ENCODE measurements at places on chromosomes 7 and 10.

DNA sequence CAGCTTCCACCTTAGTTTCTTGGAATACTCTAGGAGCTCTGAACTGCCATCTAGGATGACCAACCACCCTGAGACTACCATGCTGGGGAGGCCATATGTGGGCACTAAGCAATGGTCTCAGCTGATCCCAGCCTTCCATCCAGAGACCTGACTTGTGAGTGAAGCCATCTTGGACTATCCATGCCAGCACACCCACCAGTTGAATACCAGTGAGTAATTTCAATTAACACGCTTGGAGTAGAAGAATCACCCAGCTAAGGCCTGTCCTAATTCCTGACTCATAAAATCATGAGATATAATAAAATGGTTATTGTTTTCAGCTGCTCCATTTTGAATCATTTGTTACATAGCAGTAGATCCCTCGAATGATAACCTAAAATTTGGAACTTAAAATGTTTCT, 5.2 kb upstream of the KIF5B start:
- no peak for DNase-seq

GRCh38 chr7:128497405-128497804, 20.9 kb downstream of the METTL2B start:
- no peak for DNase-seq

DNA sequence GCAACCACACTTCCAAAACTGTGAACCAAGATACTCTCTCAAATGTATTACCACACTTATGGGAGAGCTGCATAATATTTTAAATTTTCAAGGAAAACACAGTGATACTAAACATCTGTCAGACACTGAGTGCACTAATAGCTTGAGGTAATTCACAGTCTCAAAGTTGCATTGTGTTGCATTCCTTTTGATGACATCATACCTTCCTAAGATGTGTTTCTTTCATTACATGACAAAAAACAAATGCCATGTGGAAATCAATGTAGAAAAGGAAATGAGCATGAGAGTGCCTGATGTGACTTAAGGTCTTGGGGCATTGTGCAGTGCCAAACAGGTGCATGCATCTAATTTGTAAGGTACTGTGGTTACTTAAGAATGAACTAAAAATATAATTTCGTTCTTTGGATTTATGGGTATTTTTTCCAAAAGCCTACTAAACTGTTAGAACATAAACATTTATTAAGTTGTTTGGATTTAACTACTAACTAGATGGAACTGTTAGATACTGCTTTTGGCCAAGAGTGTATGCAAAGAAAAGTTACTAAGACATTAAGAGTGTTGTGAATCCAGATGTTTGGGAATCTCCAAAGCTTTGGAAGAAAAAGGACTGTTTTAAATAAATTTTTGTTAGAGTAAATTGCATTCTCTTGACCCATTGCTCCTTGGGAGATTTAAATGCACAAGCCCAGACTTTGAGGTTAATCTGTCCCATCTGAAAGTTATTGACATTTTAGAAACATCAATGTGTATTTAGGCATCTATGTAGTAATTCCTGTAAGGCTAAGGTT, 496.2 kb upstream of the SEMA3D start:
- DNase-seq: no peak

DNA sequence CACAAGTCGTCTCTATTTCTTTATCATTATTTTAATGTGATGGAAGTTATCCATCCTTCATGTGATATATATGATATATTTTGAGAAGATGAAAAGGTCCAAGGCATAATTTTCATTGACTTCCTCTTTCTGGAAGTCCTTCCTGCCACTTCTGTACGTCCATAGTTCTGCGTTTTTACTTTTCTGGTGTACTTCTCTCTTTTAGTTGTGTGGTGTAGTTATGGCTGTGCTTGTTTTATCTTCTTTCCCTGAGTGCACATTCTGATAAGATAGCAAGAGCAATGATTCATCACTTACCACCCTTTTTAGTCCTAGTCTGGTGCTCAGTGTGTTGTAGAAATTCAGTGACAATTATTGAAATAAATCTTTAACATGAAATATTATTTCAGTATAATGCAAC, 231.3 kb upstream of the FERD3L start:
- no peak for DNase-seq

DNA sequence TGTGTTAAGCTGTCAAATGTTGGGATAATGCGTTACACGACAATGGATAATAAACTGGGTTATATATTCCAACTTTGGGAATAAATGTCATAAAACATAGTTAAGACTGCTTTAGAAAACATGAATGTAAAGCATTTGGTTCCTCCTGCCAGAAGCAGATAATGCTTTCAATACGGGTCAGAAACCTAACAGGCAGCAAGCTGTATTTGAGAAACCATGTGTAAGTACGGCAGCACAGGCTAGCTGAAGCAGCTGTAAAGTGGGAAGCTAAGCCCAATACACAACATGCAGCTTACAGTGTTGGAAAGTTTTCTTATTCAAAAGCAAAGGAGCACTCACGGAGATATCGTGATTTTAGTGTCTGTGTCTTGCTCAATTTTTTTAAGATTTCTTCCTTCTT, 46.5 kb downstream of the MALSU1 start:
- DNase-seq: no peak

DNA sequence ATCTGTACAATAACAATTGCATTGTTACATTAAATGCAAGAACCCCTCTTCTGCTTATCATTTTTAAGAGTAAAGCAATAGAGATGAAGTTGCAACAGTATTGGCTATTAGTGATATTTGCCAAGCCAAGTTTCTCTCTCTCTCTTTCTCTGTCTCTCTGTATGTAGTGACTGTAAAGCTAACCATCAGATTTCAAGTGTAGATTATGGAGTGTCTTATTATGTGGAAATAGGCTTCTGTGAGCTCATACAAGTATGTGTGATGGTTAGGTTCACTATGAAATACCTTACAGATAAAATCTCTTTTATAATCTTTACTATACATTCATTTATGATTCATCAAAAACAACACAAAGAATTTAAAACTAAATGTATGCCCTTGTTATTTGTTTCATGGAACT, 28.6 kb upstream of the NRP1 start:
- no peak for DNase-seq

DNA sequence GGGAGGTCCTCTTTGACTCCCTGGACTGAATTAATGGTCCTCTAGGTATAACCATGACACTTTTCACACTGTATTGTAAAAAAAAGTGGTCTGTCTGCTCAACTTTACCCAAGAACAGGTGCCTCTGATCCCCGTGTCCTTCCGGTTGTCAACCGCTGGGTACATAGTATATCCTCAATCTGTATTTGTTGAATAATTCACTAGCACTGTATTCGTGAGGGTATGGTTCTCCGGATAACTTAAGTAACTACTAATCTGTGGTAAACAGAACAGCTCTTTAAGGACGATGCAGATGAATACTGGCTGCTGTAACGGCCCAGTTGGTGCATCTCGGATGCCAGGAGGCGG, 472 bp upstream of the ADAM22 start:
- DNase-seq: no peak

GRCh38 chr7:134034652-134035051, 92.5 kb upstream of the LRGUK start:
- DNase-seq: no peak

DNA sequence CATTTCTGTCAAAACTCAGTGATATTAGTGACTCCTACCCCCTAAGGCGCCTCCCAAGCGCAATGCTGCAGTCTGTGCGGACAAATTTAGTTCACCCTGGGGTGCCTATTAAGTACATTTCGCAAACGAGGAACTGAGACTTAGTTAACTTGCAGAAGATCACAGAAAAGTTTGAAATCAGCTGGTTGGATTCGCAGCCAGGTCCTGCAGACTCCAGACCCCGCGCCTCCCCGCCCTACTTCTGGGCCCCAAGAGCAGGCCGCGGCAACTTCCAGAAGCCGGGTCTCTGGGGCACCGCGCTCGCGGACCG, 588 bp downstream of the CYREN start:
- DNase-seq: no peak

GRCh38 chr10:32317795-32318357, 29.1 kb downstream of the EPC1 start:
- peak; percentile 37 for DNase-seq

- no peak for DNase-seq
Measured at GRCh38 chr10:78401624-78402367, 368.1 kb downstream of the RPS24 start.

Data from CD4-positive, alpha-beta T cell treated with Interleukin-2 at 100 ng/mL for 4 hours (primary cell).